ENCODE measurements at places on chromosomes 16 and 17. TPM values are rescaled to one million over a fixed set of nuclear protein-coding genes. Genes with fewer than 3 reads are reported as not detected.

GPR139 gene
- total RNA-seq = not detected

KRTAP2-3 gene
- not detected for total RNA-seq

OR2C1 gene
- not detected for total RNA-seq

MT1G gene
- total RNA-seq = not detected

TBC1D3K gene
- not detected for total RNA-seq

CACNG1 gene
- not detected for total RNA-seq

KRTAP2-4 gene
- total RNA-seq = not detected

IGFALS gene
- not detected for total RNA-seq

ODAD4 gene
- 1.4 TPM for total RNA-seq

KIF2B gene
- total RNA-seq = not detected

ADCY7 gene
- total RNA-seq = 14.8 TPM

SPATA20 gene
- total RNA-seq = 61.5 TPM

ABCA5 gene
- total RNA-seq = 9.8 TPM

CNTNAP1 gene
- 5.4 TPM for total RNA-seq

SLC6A2 gene
- total RNA-seq = 1.7 TPM

WNK4 gene
- total RNA-seq = 0.50 TPM

CDH1 gene
- total RNA-seq = 0.17 TPM

ZNF205 gene
- total RNA-seq = 25.0 TPM

XAF1 gene
- total RNA-seq = 16.5 TPM

MBTPS1 gene
- total RNA-seq = 72.4 TPM

DNAAF8 gene
- 0.42 TPM for total RNA-seq

RGS11 gene
- 18.2 TPM for total RNA-seq

TBC1D26 gene
- total RNA-seq = not detected

HAP1 gene
- not detected for total RNA-seq

ACSM3 gene
- 4.3 TPM for total RNA-seq

ZNF830 gene
- total RNA-seq = 16.6 TPM

HS3ST2 gene
- total RNA-seq = 1.7 TPM

ASIC2 gene
- 0.13 TPM for total RNA-seq

PITPNC1 gene
- total RNA-seq = 14.1 TPM

Data from esophagus muscularis mucosa (tissue), 4 donors.